Renal pelvis (tissue), 12 donors: ENCODE measurements at places on chromosomes 3 and 15.
A peak's percentile ranks its signal among the peaks of the same experiment; 100 is the strongest.

GRCh38 chr3:27800261-27800660 is 78.1 kb upstream of the EOMES start:
- DNase-seq, result no peak

- peak; percentile 56 for DNase-seq
Observed at GRCh38 chr3:73687106-73688004, 62.6 kb upstream of the PDZRN3 start.

DNA sequence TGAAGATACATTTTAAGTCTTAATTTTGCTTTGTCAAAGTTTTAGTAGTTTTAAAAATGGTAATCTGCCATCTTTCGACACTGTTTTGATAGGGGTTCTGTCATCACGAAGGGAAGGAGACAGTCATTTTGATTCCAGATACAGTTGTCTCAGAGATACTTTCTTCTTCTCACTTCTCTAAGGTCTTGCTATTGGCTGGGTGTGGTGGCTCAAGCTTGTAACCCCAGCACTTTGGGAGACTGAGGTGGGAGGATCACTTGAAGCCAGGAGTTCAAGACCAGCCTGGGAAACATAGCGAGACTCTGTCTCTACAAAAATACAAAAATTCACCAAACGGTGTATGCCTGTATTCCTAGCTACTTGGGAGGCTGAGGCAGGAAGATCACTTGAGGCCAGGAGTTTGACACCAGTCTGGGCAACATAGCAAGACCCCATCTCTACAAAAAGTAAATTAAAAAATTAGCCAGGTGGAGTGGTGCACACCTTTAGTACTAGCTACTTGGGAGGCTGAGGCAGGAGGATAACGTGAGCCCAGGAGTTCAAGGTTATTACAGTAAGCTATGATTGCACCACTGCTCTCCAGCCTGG is 3.3 kb downstream of the RAB8B start:
- DNase-seq, result no peak

DNA sequence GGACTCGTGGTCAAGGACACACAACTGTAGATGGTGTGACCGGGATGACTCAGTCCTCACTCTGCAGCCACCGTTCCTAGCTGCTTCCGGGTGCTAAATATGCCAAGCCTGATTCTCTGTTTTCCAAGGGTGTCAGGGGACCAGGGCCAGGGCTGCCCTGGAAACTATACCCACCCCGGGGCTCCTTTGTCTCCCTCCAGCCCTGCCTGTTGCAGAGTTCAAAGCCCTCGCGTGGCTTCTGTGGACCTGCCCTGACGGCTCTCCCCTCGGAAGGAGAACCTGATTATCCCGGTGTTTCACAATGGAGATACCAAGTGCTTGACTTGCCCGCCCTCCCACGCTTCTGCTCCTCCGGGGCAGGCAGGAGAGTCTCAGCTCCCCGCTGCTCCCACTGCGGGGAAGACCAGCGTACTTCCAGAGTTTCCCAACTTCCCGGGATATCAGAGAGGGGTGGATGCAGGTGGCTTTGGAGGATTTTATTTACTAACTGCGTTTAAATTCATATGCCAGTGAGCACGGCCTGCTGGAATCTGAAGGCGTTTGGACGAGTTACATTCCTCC is 125.0 kb downstream of the ASB7 start:
- no peak for DNase-seq

DNA sequence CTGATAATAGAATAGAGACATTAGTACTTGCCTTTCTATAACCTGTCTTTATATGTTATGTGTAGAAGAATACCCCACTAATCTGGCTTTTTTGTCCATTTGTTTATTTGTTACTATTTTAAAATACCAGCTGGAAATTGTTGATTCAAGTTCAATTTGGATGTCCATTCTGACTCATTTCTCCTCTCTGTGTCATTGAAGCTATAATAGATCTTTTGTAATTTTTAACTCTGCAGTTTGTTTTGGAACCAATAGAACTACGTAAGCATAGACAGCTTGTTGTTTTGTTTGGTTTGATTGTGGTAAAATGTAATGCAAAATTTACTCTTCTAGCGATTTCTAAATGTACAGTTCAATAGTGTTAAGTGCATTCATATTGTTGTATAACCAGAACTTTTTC is 390.4 kb downstream of the ZIC1 start:
- DNase-seq, result no peak

DNA sequence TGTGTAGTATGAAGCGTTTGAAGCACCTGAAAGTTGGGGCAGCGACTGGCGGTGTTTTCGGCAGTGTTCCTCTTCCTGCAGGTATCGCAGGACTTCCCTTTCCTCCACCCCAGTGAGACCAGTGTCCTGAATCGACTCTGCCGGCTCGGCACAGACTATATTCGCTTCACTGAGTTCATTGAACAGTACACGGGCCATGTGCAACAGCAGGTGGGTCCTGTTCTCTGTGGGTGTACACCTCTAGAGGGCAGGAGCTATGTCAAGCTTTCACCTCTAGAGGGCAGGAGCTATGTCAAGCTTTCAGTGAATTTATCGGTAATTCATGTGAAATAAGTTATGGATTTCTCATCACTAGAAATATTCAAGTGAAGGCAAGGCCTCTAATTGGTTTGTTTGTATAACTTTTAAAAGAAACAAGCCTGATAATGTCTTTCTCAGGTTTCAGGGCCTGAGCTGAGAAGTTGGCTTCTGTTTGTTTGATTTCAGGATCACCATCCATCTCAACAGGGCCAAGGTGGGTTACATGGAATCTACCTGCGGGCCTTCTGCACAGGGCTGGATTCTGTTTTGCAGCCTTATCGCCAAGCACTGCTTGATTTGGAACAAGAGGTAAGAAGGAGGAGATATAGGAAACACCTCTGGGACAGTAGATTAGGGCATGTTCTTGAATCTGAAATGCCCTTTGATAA is 5.3 kb downstream of the TUBGCP4 start:
- peak; percentile 4 for DNase-seq

GRCh38 chr3:50537421-50538129 is 30.0 kb downstream of the C3orf18 start:
- no peak for DNase-seq

DNA sequence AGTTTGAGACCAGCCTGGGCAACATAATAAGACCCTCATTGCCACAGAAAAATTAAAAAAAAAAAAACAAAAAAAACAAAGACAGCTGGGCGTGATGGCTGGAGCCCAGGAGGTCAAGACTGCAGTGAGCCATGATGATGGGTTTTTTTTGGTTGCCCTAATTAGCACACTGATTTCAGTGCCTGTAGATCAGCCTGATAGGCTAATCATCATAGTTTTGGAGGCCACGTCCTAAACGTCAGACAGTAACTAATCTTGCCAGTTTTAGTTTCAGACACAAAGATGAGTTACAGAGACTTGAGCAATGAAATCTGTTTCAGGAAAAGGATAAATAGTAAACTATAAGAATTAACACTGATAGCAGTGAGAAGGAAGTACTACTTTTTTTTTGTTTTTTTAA is 55.4 kb downstream of the LRCH3 start:
- DNase-seq, result no peak

GRCh38 chr3:113157408-113158030 is 53.8 kb upstream of the BOC start:
- DNase-seq, result no peak

DNA sequence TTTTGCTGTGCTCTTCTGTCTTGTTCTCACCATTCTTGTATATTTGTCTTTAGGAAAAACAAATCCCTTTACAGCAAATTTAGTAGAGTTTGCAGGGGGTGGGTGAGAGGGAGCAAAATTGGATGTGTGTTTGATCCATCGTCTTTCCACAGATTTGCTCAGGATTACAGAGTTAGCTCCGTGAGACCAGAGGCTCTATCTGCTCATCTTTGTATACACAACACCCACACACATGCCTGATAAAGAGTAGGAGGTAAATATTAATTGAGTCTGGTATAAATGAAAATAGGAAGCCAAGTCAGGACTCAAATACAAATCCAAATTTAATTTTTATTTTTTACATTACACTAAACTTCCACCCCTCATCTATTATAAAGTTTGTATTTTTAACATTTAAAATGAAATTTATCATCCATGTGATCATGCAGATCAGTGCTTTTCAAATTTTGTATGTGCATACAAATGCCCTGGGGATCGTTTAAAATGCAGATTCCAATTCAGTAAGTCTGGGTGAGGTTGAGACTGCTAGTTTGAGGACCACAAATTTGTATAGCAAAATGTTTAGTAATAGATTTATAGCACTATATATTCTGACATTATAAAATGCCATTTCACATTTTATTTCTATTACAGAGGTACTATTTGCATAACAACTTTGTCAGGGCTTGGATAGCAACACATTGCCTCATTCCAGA is 326.7 kb downstream of the LSAMP start:
- DNase-seq, result no peak

GRCh38 chr3:117725314-117725713 is 1015.7 kb downstream of the TUSC7 start:
- DNase-seq, result no peak

GRCh38 chr3:63937661-63938651 is 25.8 kb upstream of the SCAANT1 start:
- DNase-seq, result no peak

DNA sequence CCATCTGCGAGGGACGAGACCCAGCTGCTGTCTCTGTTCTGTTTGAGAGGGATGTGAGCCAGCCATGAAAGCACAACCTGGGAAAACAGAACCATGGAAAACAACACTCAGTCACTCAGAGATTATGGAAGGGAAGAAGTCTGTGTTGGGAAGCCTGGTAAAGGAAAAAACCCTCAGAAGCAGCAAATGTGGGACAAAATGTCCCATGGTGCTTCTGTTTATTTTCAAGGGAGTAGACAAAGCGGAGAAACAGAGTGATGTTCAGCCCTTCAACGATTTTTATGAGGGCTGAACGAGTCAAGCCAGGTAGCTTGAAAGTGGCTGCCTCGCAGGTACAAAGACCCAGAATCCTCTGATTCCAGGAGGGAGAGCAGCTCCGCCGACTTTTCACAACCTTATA is 59.3 kb downstream of the DCLK3 start:
- DNase-seq, result no peak

DNA sequence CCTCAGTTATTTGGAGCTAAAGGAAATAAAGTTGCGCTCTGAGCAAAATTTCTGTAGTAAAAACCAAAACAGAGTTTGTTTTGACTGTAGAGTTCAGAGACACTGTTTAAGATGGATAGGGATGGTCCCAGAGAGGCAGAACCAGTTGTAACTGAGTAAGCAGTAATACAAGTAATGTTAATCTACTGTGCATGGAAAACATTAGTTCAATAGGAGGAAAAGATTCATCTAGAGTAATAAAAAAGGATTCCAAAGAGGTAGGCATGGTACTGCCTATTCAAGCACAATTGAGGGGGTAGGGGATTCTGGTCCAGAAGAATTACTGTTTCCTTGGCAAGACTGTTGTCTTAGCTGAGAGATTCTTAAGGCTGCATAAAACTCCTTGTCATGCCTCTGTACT is 77.4 kb downstream of the RASA2 start:
- DNase-seq, result no peak

GRCh38 chr3:10910367-10910766 is 82.2 kb upstream of the SLC6A1 start:
- no peak for DNase-seq
